ENCODE measurements at places on chromosomes 2 and 18.

GRCh38 chr18:74040459-74041332, 106.9 kb downstream of the FBXO15 start:
- DNase-seq, result no peak

GRCh38 chr2:37052600-37053332, 31.4 kb downstream of the HEATR5B start:
- no peak for DNase-seq

- no peak for DNase-seq
Observed at GRCh38 chr2:223944166-223944702, 901 bp downstream of the WDFY1 start.

- no peak for DNase-seq
Observed at GRCh38 chr18:39938676-39939608, 2016.1 kb upstream of the PIK3C3 start.

DNA sequence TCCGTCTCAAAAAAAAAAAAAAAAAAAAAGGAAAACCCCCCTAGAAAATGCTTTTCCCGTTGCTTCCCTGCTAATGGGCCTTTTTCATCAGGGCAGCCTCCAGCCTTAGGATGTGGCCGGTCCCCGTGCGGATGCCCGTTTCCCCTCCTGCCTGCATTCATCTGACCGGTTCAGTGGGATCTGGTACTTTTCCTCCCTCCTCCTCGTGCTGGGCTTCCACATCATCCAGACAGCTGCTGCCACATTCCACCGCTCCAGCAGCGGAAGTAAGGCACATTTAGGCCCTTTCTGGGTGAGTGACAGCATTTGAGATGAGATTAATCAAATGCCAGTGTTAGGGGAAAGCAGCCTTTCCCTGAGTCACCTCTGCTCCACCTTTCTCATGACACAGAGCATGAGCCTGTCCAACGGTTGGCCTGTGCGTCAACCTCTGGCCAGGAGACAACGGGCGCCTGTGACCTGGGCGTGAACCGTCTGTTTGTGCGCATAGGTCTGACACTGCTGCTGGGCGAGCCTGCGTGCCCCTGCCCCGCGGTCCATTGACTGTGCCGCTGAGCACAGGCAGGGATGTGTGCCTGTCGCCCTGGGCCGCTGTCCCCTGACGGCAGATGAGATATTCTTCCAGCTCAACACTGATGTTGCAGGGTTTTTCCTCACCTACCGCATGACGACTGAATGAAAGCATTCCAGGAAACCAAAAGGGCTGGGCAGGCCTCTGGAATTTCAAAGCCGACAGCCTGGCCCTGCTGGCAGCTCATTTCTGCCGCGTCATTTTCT, 174.0 kb downstream of the TGIF1 start:
- DNase-seq, result no peak

GRCh38 chr2:156890529-156891148, 366.9 kb upstream of the GALNT5 start:
- no peak for DNase-seq

GRCh38 chr2:88067189-88067588, 436 bp upstream of the SMYD1 start:
- DNase-seq, result no peak

DNA sequence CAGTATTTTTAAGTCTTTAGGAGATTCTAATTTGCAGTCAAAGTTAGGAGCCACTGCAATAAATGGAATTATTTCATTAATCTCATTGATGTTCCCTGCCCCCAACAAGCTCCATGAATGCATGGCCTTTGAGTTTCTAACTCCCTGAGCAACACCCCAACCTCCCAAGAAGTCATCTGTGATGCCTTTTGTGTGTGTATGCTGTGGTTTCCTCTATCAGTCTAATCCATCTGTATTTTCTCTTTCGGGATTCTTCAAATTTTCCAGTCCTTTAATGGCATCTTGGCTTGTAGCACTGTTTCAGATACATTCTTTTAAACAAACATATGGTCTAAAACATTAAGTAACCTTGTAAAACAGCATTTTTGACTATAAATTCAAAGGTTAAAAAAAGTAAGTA, 16.8 kb downstream of the SERPINB10 start:
- no peak for DNase-seq

- no peak for DNase-seq
Observed at GRCh38 chr2:190599546-190600220, 49.2 kb upstream of the NAB1 start.

DNA sequence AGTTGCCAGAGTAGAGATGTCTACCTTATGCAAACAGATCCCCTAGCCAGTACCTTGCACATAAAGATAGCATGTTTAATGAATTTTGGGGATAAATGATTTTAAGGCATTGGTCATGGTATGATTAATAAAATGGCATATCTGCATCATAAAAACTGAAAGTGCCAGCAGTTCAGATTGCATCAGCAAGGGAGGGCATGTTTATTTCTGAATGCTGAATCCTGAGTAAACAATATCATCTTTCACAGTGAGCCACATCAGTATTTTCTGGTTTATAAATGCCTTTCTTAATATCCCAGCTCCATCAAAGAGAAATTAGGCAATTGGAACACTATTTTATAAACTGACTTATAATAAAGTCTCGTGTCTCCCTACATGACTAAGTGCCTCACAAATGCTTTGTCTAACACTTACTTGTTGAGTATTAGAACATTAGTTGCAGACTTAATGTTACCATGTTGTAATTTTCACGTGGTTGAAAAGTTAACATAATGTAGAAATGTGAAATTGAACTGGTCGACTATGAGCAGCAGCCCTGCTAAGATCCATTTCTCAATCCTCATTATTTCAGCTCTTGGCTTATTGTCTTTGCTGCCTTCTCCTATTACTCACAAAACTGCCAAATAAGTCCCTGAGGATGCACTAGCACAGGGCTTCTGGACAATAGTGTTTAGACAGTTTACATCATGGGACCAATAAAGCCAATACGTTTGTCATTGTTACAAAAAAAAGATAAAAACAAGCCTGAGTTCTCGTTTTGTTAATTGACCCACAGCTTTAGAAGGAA, 48.0 kb downstream of the LANCL1 start:
- DNase-seq, result no peak

DNA sequence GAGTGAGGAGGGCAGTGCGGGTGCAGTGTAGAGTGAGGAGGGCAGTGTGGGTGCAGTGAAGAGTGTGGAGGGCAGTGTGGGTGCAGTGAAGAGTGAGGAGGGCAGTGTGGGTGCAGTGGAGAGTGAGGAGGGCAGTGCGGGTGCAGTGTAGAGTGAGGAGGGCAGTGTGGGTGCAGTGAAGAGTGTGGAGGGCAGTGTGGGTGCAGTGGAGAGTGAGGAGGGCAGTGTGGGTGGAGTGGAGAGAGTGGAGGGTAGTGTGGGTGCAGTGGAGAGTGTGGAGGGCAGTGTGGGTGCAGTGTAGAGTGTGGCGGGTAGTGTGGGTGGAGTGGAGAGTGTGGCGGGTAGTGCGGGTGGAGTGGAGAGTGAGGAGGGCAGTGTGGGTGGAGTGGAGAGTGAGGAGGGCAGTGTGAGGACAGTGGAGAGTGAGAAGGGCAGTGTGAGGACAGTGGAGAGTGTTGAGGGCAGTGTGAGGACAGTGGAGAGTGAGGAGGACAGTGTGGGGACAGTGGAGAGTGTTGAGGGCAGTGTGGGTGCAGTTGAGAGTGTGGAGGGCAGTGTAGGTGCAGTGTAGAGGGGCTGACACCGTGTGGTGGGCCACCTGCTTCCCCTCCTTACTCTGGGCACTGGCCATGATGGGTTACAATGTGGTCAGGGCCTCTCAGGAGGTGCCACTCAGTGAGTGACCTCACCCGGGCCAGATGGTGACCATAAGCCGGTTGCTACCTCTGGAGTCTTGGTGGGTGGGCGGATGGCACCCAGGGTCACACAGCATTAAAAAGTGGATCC, 28.5 kb downstream of the INPP4A start:
- no peak for DNase-seq

DNA sequence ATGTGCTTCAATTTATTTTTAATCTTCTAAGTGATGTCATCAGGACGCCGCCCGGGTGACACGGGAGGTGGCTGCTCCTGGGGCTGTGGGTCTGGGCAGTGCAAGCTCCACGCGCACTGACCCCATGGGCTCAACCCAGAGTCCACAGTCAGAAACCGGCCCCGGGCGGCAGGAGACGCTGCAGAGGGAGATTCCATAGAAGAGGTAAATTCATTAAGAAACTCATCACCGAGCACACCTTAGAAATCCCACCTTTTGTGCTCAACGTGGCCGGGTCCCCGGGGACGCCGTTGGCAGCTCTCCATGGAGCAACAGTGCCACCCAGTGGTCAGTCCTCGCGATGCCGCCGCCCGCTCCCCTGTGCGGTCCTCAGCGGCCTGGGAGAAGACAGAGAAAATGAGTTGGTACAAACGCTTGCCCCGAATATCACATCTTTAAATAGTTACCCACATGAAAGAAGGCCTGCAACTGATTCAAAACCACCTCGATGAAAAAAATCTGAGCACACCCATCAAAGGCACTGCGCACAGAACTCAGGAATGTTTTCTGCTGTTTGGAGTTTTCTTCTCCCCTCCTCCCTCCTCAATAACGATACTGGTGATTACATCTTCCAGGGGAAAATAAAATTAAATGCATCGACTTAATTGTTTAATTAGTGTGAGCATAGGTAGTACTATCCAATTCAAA, 92.6 kb downstream of the CMPK2 start:
- DNase-seq, result no peak

GRCh38 chr2:231399853-231400680, 4.6 kb downstream of the B3GNT7 start:
- no peak for DNase-seq

DNA sequence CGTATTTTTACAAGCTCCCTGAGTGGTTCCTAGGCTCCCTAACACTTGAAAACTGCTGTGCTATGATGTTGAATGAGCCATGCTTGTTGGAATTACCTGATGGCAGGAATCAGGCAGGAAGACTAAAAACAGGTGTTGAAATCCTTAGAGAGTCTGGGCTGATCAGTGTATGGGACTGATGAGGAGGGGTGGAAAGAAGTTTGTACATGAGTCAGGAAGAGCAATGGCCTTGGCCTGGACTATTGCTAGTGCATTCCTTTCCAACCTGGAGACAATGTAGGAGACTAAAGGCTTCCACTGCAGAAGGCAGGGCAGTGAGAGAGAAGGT, 25.0 kb upstream of the TMBIM1 start:
- no peak for DNase-seq

- no peak for DNase-seq
Observed at GRCh38 chr2:165586019-165586418, 116.5 kb downstream of the CSRNP3 start.

DNA sequence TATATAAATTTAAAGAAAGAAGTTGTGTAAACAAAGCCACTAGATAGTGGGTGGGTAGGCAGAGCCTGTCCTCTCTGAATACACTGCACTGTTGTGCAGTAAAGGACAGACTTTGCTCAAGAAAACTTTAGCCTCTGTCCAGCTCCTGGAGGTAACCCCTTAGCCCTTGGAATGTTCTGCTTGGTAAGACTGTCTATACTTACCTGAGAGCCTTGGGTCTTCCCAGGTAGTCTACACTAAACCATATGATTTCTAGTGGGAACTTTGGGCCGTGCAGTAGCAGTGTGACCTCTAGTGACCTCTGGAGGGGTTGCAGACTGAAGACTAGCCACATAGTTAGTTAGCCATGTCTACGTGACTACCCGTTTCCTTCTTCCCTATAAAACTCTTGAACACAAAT, 678.3 kb upstream of the NRXN1 start:
- DNase-seq, result no peak

GRCh38 chr2:37343537-37344434, 644 bp upstream of the QPCT start:
- DNase-seq, result no peak

- DNase-seq, result no peak
Observed at GRCh38 chr2:99876956-99877355, 265.4 kb downstream of the AFF3 start.

- DNase-seq, result no peak
Observed at GRCh38 chr2:239204136-239204875, 196.5 kb downstream of the HDAC4 start.

- DNase-seq, result no peak
Observed at GRCh38 chr2:16336491-16336890, 329.1 kb downstream of the CYRIA start.

- no peak for DNase-seq
Observed at GRCh38 chr2:47849368-47849767, 56.9 kb downstream of the FBXO11 start.

- DNase-seq, result no peak
Observed at GRCh38 chr2:134217924-134218323, 35.9 kb upstream of the MGAT5 start.

GRCh38 chr2:110219496-110220189, 7.3 kb upstream of the MTLN start:
- DNase-seq, result no peak
